Coronary artery (tissue), 2 donors: ENCODE measurements at places on chromosomes 3 and 15.

DNA sequence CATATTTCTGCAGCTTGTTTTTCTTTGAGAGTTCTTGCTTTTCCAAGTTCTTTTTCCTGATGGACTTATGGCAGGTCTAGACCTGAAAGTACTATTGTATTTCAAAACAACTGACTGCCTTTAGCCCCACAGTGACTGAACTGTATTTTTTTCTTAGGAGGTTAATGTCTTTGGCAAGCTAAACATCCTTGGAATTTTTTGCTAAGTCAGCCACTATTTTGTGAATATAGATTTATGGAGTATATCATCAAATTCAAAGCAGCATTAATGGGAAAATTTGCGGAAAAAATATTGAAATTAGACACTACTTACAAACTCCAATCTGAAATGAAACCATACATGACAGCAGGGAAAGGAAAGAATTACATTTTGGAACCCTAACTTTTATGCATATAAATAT lies 8.6 kb downstream of the PIK3CA start:
- no peak for DNase-seq

DNA sequence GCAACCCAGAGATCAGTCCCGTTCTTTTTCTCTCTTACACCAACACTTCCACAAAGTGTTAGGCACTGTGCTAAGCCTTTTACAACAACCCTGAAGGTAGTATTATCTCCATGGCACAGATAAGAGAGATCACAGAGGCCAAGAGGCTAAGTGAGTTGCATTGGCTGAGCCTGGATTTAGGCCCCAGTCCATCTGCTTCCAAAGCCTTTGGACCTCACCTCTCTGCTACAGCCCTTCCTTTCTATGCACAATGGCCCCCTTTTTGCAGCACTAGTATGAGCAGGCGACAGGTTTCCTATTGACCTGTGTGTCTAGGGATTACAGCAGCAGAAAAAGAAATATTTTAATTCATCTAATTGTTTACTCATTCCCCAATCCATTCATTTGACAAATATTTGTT lies 76.2 kb downstream of the CRYGS start:
- no peak for DNase-seq

DNA sequence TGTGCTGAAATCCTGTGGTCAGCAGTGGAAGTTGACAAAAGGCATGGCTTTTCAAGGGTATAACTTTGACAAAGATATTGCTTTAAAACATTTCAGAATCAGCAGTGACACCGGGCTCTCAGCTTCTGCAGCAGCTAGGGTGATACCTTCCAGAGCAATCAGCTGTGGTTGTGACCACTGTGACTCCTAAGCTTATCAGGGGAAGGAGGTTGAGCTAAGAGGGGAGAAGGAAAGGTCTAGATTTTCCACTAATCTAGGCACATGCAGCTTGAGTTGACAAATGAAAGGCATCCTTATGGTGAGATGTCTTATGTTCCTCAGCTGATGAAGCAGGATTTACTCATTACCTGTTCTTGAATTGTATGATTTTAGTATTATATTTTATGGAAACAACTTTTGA lies 16.3 kb upstream of the LRRFIP2 start:
- no peak for DNase-seq

DNA sequence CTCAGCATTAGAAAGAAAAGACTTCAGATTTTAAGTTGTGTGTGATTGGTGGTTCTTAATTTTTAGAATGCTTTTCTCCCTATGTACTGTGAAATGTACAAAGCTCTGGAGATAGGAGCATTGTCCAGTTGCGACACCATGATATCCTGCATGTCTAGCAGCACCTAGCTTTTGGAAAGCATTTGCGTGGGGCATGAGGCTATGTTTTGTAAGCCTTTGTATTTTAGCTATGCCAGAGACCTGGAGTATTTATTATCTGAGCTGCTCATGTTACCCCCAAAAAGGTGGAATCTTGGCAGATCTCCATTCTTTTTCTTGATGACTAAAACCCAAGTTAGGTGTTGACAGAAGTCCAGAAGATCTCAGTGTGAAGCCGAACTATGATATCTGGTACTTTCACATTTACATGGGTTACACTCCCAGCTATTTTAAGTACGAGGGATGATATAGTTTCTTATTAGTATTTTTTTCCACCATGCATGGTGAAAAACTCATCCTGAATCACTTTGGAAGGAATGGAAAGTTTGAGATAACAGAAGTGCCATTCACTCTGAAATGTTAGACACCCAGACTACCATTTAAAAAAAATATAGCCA lies 126.7 kb upstream of the SAMMSON start:
- no peak for DNase-seq

DNA sequence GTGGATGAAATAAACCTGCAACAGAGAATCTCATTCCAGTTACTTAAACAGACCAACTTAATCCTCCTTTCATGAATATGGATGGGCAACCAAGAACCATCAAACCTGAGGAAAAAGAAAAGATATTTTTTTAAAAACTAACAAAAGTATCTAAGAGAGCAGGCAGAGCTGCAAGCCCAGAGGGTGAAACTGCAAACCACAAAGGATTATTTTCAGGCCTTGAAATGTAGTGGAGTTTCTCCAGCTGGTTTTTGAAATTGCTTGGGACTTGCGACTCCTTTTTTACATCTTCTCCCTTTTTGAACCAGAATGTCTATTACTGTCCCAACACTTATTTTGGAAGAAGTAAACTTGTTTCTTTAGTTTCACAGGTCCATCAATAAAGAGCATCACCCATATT lies 87.4 kb downstream of the STAG1 start:
- DNase-seq: no peak

GRCh38 chr15:100439514-100439913 lies 89.2 kb downstream of the CERS3 start:
- DNase-seq: no peak

GRCh38 chr3:31157893-31158620 lies 263.6 kb upstream of the GADL1 start:
- DNase-seq: no peak

DNA sequence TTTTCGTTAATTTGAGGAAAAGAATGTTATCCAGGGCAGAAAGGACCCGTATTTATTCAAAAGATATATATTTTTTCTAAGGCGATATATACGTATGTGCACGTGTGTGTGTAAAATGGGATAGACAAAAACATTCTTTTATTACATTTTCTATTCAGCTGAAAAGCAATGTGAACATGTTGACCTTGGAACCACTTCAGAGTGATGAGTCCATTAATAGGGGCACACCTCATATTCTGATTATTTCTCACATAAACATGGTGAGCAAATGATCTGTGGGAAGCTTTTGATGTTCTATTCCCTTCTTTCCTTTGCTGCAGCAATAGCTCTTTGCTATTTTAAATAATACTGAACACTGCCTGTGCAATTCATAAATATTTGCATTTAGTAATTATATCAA lies 87.6 kb downstream of the SYNPR start:
- DNase-seq: no peak

GRCh38 chr15:39108021-39108420 lies 472.9 kb upstream of the THBS1 start:
- DNase-seq: no peak

- no peak for DNase-seq
Observed at GRCh38 chr15:70097063-70097320, 725 bp downstream of the TLE3 start.

DNA sequence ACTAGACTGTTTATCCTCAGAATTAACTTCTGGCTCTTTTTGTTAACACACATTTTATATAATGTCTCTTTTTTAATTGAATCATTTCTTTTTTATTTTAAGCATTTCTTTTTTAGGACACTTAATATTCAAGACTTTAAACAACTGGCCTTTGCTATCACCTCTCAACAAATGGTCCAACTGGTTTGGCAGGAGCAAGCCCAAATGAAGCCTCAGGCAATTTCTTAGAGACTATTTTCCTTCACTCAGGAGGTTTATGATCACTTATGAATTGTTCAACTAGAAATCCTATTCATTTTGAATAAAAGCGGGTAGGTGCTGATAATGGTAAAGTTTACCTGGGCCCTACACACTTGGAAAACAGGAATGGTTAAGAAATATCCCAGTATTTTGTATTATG lies 705.6 kb upstream of the GBE1 start:
- no peak for DNase-seq

GRCh38 chr3:127350172-127351050 lies 62.6 kb upstream of the PRR20G start:
- DNase-seq: no peak

GRCh38 chr15:39320355-39320754 lies 260.5 kb upstream of the THBS1 start:
- DNase-seq: no peak

GRCh38 chr15:64232400-64232799 lies 69.6 kb upstream of the PPIB start:
- DNase-seq: no peak

- no peak for DNase-seq
Observed at GRCh38 chr3:154225536-154225935, 98.8 kb downstream of the DHX36 start.

DNA sequence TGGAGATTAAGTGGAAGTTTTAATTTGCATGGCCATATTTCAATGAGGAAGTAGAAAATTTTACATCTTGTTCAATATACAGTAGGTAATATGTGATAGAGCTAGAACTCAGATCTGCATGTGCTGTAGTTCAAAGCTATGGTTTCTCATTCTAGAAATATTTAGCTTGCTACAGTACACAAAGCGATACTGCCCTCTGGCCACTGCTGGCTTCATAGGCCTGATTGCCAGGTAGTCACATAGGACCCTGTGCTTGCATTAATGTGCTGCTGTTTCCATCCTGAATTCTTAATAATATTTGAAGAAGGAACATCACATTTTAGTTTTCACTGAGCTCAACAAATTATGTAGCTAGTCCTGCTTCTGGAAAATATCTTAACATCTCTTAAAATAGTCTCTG lies 87.0 kb downstream of the PLSCR2 start:
- DNase-seq: no peak

DNA sequence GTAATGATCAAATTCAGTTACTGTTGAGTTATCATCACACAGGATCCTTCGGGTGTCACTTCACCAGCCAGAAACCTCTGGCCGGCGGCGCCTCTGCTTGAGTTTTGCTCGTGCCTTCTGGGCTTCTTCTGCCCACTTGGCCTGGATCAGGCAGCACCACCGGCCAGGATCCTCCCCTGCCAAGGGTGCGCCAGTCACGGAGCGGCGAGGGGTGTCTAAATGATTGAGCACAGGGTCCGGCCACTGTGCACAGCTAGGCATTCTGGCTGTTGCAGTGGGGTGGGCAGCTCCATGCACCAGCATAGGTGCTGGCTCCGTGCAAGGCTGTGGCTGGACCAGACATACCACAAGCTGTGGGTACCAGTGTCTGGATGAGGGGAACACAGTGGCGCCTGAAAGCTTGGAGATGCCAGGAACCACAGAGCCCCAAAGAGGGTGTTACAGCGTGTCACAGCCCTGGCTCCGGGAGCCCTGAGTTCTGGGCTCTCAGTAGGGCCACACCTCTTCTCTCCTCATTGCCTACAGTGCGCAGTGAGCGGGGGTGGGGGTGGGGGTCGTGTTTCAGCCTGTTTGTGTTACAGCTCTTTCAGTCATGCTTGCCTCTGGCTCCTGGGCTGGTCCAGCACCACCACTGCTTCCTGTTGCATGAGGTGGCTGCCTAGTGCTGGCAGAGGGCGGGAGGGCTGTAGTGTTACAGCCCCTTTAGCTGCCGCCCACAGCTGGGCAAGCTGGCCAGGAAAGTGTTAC lies 169.4 kb downstream of the FNDC3B start:
- no peak for DNase-seq

GRCh38 chr15:82176542-82176941 lies 86.0 kb downstream of the EFL1 start:
- no peak for DNase-seq

DNA sequence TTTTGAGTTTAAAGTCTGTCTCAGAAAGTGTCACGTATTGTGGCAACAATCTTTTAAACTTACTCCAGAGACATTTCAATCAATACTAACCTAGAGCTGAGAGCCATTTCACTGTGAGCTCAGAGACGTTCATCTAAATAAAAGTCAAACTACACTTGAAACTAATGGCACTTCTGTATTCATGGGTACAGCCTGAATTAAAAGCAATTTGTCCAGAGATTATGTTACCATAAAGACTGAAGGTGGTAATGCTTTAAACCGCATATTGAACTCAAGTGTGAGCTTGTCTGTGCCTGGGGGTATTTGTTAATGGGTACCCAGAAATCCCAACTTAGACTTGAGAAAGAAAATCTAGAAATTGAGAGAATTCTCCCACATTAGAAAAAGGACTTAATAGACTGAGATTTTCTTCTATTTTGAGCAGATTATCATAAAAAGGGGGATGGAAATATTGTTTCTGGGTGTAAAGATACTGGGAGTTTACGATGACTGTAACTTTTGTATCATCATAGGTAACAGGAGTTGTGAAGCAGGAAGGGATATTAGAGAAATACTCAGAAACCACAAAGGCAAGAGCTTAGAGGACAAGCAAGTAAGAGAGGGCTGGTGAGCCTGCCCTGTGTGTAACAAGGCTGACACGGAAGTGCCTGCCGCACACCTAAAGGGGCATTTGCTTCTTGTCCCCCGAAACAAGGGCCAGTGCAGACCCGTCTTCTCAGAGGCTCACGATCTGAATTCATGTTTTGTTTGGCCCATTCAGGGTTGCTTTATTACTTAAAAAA lies 36.9 kb downstream of the LRIG1 start:
- DNase-seq: no peak

DNA sequence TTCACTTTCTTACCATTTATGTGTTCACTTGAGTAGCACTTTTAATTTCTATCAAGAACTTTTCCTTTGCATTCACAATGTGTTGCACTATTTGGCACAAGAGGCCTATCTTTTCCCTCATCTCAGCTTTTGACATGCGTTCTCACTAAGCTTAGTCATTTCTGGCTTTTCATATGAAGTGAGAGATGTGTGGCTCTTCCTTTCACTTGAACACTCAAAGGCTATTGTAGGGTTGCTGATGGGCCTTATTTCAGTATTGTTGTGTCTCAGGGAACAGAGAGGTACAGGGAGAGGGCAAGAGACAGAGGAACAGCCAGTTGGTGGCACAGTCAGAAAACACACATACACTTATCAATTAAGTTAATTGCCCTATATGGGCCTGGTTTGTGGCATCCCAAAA lies 127.4 kb upstream of the MLF1 start:
- DNase-seq: no peak

GRCh38 chr3:67712259-67712658 lies 57.8 kb upstream of the SUCLG2 start:
- no peak for DNase-seq

GRCh38 chr15:68470049-68470742 lies 38.2 kb upstream of the ITGA11 start:
- DNase-seq: no peak

- no peak for DNase-seq
Observed at GRCh38 chr15:50854601-50855490, 53.6 kb upstream of the AP4E1 start.
